ENCODE measurements at places on chromosomes 4 and X.

DNA sequence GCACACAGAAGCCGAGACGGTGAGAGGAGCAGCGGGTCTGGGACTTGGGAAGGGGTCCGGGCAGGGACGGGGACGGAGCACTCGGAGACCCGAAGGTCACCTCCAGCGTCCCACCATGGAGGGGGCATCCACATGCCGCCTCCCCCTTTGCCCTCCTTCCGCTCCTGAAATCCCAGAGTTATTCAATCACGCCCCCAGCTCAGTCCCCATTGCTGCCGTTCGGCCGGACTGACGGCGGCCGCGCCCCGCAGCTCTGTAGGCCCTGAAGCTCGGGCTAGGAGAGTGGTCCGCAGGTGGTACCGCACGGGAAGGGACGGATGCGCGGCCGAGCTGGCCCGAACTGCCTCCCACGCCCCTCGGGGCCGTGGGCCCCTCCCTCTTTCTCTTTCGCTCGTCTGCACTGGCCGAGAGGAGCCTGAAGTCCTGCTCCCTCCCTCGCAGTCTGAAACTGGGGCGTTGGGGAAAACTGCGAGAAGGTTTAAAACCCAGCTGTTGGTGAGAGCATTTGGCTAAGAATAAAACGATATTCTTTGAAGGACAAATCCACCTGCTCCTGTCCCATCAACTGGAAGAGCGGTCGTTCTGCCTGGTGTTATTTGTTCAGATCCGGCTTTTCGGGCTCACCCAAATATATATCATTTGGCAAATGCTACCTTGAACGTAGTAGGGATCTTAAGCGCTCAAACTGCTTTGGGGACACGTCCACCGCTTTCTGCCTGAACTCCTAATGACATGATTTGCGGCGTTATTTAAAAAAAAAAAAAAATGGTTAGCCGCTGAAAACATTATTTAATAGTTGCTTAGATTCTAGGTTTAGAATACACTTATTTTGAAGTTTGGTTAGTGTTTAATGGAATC is 719 bp downstream of the USO1 start:
- peak; percentile 42 for DNase-seq

GRCh38 chr4:15145709-15146108 is 143.4 kb downstream of the CPEB2 start:
- no peak for DNase-seq

- DNase-seq, result no peak
Measured at GRCh38 chrX:96372313-96373046, 312.2 kb upstream of the DIAPH2 start.

DNA sequence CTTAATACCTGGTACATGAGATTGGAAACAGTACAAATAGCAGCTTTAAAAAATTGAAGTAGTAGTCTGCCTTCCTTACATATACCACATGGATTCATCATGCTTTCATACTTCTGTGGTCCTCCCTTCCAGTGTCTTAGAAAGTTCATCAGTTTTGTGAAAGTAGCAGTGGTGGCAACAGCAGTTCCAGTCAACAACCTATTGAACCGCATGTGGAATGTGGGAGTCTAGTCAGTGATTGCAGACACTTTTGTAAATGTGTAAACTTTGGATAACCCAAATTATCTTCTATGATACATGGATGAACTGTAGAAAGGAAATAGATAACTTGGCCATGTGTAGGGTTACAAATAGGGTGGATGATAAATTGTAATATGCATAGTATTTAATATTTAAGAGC is 34.1 kb downstream of the FNIP2 start:
- no peak for DNase-seq

DNA sequence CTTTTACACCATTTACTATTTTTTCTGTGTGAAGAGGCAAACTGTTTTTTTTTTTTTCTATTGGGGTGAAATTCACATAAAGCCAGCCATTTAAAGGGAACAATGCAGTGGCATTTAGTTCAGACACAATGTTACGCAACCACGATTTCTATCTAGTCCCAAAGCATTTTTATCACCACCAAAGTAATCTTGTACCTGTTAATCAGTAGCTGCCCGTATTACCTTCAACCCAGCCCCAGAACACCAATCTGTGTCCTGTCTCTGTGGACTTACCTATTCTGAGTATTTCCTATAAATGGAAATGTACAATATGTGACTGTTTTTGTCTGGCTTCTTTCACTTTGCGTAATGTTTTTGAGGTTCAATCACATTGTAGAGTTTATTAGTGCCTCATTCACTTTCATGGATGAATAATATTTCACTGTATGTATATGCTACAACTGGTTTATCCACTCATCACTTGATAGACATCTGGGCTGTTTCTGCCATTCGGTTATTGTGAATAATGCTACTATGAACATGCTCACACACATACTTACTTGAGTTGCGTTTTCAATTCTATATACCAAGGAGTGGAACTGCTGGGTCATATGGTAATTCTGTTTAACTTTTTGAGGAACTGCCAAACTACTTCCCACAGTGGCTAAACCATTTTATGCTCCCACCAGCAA is 116.2 kb downstream of the CDS1 start:
- no peak for DNase-seq

DNA sequence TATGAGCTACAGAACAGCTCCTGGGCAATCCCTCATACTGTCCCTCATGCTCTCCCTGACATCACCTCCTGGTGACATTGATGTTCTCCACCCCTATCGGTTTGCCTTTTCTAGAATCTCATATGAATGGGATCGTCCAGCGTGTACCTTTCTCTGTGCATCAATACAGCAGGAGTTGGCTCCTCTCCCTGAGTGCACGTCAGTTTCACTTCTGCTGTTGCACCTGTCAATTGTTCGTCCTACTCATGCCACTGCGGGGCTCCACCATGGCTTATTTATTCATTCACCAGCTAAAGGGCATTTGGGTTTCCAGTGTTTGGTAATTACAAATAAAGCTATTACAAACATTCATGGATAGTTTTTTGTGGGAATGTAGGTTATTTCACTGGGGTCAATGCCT is 269.1 kb upstream of the ZFP42 start:
- DNase-seq, result no peak

GRCh38 chr4:108367751-108368150 is 199.0 kb upstream of the LEF1 start:
- DNase-seq, result no peak

- no peak for DNase-seq
Measured at GRCh38 chrX:97763391-97763790, 879.7 kb downstream of the RPA4 start.

DNA sequence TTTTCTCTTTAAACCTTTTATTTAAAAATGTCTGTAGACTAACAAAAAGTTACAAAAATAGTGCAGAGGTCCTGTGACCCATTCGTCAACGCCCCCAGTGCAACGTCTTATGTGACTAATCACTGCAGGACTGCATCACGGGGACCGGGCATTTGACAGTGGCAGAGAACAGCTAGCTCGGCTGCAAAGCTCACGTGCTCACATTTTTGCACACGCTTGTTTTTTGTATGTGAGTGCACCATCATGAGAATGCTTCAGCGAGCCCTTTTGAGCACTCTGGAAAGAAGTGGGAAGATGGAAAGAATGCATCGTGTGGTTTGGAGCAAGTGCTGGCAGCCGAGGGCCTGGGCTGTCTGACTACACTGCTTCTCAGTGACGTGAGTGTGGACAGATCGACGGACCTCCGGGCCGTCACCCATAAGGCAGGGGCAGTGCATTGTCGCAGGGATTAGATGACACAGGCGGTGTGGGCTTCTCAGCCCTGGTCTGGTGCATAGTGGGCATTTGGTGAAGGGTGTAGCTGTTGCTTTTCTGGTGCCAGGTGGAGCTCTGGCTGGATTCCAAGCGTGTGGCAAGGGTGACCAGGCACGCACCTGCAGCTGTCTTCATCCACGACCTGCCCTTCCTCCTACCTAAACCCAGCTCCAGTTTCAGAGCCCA is 17.7 kb downstream of the SPON2 start:
- DNase-seq, result no peak

DNA sequence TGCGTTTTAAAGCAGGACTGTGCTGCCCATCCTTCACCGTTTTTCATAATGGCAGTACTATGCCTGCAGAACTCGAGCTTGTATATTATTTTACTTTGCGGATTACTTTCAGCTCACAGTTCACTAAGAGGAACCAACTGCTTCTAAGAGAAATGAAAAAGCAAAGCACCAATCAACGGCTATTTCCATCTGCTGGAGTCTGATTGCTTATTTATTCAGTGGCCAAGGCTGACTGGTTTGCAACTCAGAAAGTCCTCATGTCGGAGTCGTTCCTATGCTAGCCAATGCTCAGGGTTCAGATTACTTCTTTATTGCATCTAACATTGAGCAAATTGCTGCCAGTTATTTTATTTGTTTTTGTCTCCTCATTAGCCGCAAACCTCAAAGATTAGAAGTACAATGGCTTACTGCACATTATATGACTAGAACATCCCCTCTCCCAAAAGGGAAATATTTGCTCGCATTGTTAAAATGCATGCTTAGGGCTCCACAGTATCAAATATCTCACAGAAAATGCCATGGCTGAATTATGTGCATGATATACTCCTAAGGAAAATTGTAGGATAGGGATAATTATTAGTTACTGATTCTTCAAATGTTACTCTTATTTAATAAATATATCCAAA is 1628.2 kb upstream of the ADGRL3 start:
- no peak for DNase-seq

DNA sequence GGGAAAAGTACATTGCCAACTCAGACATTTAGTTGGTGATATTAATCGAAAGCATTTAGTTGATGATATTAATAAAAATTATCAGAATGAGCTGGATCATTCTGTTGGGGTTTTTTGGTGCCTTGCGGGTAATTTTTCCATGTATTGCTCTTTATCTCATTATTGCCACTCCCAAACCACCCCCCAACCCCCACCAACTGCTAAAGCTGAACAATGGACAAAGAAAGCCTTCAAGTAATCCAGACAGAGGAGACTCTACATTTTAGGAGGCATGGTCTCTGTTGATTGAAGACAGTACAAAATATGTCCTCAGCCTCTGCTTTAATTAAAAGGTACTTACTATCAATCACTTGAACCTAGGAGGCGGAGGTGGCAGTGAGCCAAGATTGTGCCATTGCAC is 22.5 kb downstream of the PDK3 start:
- no peak for DNase-seq

DNA sequence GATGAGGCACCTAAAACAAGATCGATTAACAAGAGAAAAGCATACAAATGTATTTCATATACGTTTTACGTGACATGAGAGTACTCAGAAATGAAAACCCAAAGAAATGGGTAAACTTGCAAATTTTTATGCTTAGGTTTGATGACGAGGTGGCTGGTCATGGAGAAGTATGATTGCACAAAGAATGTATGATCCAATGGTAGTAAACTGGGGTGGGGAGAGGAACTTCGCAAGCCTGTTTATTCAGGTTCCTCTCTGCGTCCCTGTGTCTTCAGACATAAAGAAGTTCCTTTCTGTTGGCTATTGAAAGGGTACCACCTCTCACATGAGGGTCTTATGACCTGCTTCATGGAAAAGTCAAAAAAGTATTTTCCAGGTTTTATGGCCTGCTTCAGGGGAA is 309.2 kb downstream of the BCOR start:
- no peak for DNase-seq

DNA sequence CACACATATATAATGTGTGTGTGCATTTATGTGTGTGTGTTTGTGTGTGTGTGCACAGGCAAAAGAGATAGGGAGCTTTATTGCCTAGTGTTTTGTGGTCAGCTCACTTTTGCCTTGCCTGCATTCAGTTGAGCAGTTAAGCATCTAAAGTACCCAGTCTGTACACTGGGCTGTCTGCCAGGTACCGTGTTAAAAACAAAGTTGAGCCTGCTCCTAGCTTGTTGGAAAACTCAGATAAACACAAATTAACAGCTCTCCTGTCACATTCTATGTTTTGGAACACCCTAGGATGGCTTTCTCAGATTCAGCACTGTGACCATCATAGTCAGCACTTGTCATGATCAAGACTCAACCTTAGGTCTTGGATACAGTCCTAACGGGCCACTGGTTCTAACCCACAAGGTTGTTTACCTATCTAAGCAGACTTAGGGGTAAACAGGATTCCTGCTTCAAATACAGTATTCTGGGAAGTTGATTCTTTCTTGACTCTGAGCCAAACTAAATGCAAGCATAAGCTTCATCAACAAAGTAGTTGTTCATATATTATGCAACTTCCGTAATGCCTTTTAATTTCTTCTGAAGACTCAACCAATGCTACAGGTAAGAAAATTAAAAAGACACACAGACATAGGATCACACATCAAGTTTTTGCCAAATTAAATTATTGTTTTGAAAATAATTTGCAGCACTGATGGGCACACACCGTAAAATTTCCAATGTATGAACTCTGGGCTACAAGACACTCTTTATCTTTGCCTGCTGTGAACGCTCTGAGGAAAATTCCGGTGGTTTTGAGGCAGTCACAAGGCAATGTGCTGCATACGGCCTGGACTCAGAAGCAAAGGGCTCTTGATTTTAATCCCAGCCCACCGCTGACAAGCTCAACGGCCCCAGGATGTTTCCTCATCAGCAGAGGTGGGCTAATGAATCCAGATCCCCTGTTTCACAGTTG is 11.3 kb upstream of the CD99 start:
- DNase-seq, result no peak

DNA sequence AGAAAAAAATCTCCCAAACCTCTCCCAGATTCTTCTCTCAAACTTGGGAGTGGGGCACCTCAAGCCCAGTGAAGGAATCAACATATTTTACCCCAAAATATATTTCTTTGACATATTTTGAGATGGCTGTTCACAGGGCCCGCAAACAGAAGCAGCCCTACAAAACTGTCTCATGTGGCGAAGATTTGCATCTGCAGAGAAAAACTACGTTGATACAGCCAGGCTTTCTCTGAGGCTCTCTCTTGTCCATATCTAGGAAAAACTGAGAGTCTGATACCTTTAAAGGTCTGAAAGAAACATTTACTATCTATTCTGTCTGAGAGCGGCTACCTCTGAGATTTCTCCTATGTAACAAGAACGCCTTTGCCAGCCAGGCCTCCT is 23.3 kb upstream of the TMSB4X start:
- DNase-seq, result no peak

- DNase-seq, result no peak
Measured at GRCh38 chr4:4763822-4764557, 95.5 kb upstream of the MSX1 start.

DNA sequence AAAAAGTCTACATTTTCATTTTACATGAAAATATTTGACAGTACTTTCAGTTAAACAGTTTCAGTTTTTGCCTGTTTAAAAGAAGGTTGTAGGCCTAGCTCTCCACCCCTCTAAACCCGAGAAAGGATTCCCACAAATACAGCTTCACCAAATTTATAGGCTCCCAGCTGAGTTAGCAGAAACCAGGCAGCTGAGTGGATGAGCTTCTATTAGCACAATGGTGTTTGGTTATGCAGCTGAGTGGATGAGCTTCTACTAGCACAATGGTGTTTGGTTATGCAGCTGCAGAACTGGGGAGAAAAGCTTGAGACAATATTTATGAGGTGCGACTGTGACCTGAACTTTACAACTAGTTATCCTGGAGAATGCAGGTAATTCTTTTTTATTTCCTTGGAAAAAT is 36.6 kb upstream of the PAQR3 start:
- DNase-seq, result no peak

DNA sequence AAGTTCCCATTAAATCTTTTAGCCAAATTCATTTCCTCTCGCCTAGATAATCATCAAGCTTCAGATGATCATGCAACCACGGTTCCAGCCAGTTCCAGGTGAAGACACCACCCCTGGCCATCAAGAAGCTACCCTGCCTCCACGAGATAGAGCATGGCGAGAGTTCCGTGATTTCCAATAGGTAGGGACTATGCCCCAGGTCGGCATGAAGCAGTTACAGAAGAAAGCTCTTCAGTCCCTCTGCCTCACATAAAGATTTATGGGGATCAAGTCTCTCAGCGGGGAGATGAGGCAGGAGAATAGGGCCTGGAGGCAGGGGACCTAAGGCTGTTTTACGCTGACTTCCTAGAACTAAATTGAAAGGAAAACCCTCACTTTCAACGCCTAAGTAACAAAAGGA is 183.9 kb downstream of the OR13H1 start:
- DNase-seq, result no peak
